ENCODE measurements at places on chromosomes 4 and X.

- no peak for DNase-seq
Measured at GRCh38 chr4:151652841-151653547, 107.8 kb downstream of the GATB start.

DNA sequence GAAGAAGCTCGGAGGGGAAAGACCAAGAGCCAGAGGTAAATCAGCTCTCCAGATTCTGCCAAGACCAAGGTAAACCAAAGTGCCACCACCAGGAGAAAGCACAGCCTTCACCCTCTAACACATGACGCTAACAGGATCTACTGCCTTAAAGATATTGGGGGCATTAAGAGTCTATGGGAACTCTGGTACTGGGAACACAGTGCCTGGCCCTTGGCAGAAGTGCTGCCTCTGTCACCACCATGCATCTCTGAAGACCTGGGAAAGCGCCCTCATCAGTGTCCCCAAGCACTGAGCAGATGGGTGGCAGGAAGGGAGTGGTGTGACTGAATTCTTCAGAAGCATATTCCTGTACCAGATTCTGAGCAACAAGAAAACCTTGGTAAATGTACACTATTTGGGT, 1.3 kb downstream of the QDPR start:
- peak; percentile 9 for DNase-seq

- no peak for DNase-seq
Measured at GRCh38 chrX:72297953-72298730, 7.6 kb downstream of the CITED1 start.

DNA sequence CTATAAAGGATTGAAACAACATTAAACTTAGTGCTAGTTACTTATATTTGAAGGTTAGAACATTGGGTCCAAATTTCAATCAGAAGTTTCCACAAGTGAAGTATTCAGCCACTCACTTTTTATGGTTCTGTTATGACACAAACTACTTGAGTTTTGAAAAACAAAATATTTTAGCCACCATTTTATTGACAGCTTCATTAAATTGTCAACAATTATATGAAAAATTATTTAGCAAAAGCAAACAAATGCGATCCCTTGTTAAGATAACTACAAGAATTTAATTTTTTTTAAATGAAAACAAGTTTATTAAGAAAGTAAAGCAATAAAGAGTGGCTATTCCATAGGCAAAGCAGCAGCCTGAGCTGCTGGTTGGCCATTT, 3.1 kb downstream of the CXCL2 start:
- no peak for DNase-seq

- DNase-seq = no peak
Measured at GRCh38 chr4:165059386-165059785, 5.7 kb downstream of the TRIM75 start.

DNA sequence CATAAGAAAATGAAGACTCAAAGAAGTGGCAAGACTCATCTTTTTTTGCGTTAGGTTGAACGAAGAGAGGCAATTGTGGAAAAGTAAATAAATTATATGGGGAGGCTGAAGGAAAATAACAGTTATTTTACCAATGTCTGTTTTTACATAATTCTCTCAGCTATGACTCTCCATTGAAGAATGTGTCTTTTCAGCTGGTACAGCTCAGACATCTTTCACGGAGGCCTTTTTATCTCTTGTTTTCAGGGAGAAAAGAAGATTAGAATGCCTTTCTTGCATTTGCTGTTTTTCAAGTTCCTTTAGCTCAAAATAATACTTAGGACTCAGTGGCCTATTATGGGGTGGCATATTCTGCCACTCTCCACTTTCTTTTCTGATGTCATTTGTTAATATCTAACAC, 153.0 kb downstream of the ADAM29 start:
- no peak for DNase-seq

DNA sequence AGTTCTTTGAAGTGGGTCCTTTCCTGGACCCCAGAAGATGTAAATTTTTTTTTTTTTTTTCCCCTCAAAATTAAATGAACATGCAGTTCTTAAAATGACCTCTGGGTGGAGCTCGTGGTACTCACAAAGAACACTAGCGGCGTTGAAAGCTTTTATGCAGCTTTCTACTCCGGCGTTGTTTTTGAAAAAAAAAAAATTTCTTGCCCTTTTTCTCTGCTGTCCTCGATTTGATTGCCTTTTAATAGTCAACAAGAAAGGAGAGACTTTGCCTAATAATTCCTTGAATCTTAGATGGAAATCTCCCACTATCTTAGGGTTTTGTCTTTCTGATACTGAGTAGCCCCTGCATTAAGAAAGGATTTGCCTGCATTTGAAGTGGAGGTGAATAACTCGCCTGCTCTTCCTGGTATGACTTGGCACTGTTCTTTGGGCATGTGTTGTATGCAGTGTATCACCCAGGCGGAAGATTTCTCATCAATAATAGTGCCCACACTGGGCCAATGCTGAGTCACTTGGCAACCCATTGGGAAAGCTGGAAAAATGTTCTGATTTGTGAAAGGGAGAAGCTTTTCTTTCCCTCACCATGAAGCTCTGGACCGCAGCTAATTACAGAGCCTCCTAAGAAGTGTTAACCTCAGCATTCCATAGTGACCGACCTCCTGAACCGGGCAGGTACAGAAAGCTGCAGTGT, 104.0 kb downstream of the PHEX start:
- DNase-seq = no peak

DNA sequence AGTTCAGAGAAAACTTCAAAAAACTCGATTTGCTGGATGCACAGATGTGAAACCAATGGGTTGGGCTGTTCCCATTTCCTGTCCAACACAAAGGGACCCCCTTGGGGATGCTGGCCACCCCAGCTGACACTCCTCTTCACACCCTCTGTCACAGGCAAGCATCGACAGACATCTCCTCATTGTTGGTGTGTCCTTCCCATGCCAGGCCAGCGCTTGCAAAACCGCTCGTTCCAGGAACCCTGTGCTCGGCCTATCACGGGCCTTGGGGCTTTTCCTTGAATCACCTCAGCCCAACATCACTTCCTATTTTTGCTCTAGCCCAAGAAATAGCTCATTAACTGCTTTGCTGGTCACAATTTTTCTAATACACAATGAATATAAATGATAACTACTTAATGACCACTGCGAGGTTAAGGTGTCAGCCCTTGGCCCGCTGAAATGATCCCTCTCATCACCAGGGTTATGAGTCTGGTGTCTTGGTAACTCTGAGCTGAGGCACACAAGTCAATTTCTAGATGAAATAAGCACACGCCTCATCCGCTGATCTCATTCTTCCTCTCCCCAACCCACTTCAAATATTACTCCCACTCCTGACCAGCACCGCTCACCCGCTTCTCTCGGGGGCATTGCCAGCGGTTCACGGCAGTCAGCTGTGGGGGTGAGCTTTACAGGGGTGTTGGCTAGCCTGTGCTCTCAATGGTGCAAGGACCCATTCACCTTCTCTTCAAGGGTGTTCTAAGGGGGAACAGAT, 32.3 kb downstream of the BCOR start:
- DNase-seq = no peak

DNA sequence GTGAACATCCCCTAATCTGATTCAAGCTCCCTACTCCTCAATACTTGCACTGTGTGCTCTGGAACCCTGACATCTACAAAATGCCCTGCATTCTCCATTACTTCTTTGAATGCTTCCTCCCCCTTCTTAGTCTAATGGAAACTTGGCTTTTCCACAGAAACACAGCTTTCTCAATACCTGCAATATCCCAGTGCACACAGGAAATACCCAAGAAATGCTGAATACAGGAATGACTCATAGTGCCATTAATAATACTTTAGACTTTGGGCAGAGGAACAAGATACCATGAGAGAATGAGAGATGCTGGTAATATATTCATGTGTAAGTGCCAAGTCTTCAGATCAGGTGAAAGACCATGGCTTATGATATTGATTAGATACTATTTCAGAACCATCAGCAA, 5.6 kb downstream of the QRFPR start:
- no peak for DNase-seq

DNA sequence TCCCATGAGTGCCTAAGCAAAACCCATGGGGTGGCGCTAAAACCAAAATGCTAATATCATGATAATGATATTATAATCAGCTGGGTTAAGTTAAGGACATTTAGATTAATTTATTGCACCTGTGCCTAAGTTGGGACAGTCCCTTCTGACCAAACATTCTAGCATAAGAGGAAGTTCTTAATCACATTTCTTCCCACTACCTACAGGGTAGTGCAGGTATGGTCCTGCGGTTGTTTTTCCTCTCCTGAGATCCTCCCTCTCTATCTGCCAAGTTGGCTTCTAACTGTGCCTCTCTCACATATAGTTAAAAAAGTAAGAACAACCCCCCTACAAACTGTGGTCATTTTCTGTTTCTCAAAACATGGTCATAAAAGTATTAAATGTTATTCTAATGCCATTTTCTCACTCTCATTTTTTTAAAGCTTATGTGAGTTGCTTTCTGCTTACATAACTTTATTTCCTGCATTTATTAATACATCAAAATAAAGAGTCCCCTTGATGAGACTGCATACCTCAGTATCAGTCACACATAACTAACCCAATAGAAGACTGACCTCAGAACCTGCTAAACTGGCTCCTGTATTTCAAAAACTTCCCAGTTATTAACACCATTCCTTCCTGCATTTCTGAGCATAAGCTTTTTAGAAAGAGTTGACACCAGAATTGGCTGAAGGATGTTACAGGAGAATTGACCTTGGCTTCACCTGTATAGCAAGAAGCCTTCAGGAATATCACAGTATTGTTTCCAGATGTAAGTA, 1332.5 kb downstream of the FSTL5 start:
- no peak for DNase-seq

DNA sequence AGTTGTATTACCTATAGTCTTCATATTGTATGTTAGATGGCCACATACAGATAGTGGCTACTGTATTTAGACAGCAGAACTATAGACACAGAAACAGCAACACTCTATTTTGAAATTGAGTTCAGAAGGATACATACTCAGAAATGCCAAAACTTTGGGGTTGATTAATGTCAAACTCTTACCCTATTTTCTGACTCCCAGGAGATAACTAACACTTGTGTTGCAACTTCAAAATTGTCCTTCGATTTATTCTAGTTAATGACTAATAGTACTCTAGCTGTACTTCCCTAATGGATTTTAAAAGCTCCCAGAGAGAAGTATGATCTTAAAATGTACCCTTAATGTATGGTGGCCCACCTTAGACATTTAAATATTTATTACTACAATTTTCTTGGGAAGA, 229.9 kb upstream of the UGT8 start:
- no peak for DNase-seq

DNA sequence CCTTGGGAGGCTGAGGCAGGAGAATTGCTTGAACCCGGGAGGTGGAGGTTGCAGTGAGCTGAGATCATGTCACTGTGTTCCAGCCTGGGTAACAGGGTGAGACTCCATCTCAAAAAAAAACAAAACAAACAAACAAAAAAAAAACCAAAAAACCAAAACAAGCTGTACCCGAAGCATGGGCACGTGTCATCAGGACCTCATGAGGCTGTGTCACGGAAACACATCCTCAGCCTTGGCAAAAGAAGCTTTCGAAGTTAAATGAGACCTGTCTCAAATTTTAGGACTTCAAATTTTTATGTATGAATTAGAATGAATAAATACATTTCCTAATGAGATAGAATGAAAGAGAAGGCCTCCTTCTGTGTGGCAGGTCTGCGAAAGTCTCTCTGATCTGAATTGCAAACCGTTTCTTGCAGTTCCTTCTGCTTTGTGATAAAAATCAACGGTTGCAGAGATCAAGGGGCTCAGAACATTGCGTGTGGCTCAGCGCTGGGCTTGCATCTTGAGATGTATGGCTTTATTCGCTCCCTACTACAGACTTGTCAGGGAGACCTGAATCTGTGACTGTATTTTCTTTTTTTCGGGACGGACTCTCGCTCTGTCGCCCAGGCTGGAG, 19.5 kb upstream of the CRLF2 start:
- DNase-seq = no peak

GRCh38 chr4:128159967-128160366, 98.9 kb downstream of the LARP1B start:
- DNase-seq = no peak

DNA sequence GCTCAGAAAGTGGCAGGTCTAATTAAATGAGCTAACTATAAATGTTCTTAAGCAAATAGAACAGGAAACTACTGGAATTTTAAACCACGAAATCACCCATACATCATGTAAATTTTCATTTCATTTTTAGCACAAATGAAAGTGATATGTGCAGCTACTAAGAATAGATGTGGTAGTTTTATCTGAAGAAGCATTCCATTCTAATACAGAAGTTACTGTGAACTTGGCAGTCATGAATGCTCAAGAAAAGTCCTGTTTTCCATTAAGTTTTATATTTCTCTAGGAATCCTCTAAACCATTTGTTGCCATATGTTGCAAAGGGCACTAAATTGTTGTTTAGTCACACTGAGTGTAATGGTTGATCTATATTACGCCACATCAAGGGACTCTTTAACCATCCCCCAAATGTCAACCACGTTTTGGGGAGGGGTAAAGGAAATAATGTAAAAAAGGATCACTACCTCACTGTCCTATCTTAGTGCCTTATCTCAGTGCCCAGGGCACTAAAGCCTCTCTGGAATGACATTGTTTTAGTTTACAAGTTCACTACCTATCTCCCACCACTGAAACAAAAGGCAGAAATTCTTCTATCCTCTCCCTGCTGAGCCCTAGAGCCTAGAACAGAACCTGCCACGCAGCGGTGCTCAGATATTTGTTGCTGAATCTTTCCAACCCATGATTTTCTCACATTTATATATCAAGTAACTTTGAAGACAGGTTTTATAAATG, 118.0 kb downstream of the SHISA3 start:
- no peak for DNase-seq

- DNase-seq = no peak
Measured at GRCh38 chr4:70496231-70496630, 22.1 kb upstream of the AMTN start.

DNA sequence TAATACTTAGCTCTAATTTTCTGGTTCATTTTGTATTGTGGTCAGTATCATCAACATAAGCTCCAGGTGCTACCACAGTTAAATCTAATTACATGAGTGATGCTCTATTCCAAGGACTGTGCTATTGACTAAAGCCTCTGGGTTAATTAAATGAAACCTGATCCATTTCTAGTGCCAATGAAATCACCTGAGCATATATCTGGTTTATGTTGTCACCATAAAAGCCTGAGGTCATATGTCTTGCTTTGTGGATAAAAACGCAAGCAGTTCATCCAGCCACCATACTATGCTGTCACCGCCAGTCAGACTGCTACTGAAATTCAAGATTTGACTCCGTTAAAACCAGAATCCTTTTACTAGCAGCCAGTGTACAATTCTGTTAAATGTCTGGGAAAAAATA, 64.2 kb upstream of the ZNF518B start:
- no peak for DNase-seq

DNA sequence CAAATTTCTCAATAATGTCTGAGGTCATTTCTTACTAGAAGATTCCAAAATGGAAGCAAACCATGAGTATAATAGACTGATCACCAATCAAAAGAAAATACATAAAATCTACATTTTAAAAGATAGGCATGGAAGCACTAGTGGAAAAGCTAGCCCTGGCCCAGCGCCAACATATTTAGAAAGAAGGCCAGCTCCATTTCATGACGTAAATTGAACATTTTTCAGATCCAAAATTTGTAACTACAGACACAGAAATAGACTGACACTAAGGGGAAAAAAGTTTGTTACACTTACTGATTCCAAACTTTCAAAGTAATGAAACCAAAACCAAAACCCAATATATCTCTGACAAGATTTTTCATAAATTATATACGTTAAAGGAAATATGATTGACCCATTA, 117.7 kb downstream of the ADAMTS3 start:
- DNase-seq = no peak

Measured in caudate nucleus (tissue), 63 donors.